ENCODE measurements at places on chromosomes 5 and 9. TPM values are rescaled to one million over a fixed set of nuclear protein-coding genes. Genes with fewer than 3 reads are reported as not detected.

- DNase-seq: peak; percentile 27
These were observed 59.2 kb upstream of the TRAF1 start for GRCh38 chr9:120985819-120986222.

Gene SELENOP
- polyA plus RNA-seq: 527 TPM

- DNase-seq: no peak
These were observed 17.4 kb downstream of the MGAT1 start for GRCh38 chr5:180785121-180785781.

DNA sequence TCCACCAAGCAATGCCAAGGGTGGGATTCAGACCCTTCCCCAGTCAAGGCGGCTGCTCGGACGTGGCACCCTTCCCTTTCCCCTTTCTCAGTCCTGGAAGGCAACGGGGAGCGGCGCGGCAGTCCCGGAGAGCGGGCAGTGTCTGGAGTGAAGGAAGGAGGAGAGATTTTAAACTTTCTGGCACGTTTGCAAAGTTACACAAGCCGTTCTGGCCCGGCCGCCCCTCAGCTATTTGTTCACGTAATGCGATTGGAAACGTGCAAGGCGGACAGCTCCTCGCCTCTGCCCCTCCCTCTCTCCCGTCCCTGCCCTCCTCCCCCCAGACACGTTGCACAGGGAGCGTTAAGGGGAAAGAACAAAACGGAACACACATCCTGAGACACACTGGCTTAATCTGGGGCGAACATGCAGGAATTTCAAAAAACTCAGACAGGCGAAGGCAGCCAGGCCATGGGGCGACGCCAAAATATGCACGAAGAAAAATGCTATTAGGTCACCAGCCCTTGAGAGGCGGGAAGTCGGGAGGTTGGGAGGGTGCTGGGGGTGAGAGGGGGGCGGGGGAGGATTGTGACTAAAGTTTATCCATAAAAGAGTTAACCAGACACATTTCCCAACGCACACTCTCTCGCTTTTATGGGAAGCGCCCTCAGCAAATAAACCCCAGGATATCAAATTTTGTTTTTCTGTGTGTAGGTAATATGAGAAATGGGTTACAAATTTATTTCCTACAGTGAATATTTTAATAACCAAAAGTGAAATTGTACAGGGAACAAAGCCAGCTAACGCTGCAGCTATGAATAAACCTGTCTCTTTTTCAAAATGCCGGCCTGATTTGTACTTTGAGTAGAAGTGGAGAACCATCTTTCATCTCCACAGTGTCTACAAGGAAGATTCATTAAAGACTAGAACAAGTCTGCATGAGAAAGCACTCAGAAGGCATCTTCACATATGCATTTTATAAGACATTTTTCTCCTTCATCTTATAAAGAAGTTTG, at the start of gene LOX:
LOX (minus strand) TSS at position 144 of the 995 bp plus-strand sequence. CDS start 274 bp downstream, outside the sequence.
- DNase-seq: peak; percentile 61

DNA sequence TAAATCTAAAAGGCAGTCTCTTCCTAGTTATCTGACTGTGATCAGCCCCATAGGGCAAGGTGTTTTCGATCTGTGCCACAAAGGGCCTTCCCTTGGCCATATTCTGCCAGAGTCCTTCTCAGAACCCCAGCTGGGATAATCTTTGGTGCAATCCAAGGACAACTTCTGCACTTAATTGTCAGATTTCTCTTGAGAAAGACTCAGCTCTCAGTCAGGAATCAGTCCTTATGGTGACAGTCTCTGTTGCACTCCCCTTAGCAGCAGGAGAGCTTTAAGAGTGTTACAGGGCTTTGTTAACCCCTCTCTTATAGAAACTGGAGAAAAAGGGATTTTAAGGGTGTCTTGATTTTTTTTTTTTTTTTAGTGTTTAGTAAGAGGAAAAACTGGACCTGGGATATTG, 15.4 kb upstream of the RFX3 start:
- no peak for DNase-seq

All from right renal pelvis (tissue), 4 donors.